ENCODE measurements at places on chromosomes 3 and 15.

DNA sequence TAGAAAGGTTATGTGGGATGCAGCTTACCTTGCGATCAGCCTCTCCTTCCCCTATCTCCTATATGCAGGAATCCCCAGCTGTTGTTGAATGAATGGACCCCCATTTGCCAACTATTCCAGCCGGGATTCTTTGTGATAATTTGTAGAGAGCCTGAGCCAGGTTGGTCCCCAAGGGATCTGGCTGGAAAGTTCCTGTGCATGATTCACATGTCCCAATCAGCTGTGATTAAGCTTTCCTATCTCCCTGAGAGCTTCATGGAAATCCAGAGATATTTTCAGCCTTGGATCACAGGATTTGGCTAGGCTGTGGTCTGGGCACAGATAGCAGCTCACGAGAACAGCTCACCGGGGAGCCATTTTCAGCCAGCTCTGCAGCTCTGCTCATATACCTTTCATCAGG lies 76.7 kb downstream of the ARNT2 start:
- peak; percentile 98 for DNase-seq

DNA sequence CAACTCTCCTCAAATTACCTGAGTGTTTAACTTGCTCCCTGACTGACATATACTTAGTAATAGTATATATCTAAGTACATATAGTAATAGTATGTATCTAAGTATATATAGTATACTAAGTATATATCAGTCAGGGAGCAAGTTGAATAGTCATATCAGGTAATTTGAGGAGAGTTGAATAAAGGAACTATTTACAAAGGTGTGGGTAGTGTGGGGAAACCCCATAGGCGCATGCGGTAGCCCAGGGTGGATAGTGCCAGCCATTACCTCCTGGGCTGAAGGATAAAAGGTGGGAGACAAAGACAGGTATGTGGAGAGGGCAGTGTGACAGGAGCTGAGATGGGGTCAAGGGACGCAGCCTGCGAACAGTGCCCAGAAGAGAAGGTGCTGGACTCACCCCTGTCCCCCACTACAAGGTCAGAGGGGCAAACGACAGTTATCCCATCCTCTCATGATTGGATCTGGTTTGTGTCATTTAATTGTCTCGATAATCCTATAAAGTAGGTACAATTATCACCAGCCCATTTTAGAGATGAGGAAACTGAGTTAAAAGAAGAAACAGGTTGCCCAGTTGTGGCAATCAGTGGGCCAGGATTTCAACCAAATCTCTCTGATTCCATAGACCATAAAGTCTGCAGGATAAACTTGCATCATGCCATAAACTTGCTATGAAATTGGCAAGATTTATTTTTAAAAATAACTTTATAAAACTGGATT lies 34.1 kb upstream of the TPM1 start:
- no peak for DNase-seq

DNA sequence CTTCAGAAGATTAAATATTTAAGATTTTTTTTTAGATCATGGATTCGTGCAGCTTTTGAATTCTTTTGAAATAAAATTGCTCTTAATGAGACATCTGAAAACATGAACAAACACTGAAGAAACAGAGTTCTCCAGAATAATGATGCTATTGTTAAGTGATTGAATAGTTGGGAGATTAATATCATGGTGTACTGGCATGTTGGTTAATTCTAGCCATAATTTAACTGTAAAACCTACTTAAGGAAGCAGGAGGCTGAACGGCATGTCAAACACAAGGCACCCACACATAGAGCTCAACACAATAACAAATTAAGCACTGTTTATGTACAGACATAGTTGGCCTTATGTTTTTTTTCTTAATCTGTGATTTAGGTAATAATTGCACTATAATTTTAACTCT lies 185.6 kb downstream of the RBMS3 start:
- no peak for DNase-seq

DNA sequence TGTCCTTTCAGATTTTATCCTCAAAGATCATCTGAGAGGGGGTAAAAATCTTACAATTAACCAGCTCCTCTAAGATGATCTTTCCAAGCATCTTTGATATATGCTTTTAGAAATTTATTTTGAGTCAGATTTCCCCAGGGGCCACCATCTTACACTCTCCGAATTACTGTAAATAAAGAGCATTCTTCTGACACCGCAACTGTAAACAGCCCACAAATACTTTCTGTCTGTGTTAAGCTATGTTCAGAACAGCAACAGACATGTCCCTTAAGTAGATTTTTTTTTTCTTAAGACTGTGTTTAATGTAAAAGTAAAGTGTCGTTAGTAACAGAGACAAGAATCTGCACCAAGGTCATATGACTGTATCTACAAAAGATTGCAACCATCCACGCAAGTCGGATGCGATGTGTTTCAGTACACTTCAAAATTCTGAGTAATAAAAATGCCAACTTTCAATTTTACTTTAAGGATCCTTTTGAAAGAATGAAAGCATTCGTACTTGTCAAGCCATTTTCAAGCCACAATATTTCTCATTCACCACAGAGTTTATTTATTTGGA lies 159.0 kb upstream of the KCNH8 start:
- DNase-seq: no peak

DNA sequence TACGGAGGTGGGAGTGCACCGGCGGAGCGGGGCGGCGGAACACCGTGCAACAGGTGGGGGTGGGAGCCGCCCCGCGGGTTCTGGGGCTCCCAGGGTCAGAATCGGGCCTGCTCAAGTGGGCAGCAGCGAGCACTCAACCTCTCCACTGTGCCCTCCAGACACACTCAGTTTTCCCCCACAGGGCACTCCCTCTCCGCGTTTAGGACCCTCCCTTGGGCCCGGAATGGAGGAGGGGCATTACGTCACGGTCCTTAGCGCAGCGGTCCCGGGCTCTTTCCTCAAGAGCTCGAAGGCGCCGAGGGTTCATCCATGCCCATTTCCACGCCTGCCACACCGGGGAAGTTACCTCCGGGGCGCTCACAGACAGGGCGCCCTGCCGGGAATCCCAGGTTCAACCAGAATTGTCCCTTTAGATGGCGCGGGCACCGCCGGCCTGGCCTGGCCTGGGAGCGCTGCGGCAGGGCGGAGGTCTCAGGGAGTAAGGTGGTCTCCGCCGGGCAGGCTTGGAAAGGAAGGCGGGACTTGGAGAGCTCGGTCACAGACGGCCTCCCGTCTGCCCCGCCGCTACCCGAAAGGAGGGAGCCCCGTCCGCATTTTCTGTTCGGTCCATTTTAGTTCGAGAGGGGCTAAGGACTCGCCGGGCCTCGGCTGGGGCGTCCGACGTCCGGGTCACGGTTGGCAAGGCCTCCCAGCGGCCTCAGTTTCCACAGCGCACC lies 5.1 kb downstream of the RNU6-1 start:
- DNase-seq: no peak

DNA sequence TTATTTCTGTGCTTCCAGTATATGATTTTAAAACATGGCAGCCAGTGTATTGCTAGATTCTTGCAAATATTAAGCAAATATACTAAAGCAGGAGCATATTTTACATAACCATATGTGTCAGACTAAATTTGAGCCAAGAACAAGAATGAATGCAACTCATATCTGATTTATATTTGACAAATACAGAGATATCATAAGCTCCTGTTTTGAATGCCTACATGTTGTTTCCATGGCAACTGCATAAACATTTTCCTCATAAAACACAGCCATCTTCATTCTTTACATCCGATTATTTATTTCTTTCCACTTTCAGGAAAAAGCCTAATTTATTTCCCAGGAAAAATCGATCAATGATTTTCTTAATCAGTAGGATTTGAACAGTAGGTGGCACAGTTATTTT lies 172.2 kb upstream of the TSPAN3 start:
- DNase-seq: peak; percentile 31

DNA sequence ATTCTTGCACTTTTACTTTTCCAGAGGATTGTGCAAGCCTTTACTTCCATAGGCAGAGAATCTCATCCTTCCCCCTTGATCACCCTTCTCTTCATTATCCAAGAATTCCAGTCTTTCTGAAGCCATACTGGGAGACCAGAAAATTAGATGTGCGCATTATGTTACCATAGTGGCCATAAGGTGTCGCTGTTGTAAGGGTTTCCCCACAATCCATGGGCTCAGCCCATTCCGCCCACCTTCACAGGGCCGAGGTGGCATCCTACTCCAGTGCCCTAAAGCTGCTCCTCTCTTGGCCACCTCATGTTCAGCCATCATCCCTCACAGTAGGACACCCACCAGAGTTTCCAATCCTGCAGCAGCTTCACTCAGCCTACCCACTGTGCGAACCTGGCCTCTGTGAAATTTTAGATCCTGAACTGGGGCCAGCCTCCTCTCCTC lies 35.0 kb downstream of the CTSH start:
- DNase-seq: peak; percentile 31

DNA sequence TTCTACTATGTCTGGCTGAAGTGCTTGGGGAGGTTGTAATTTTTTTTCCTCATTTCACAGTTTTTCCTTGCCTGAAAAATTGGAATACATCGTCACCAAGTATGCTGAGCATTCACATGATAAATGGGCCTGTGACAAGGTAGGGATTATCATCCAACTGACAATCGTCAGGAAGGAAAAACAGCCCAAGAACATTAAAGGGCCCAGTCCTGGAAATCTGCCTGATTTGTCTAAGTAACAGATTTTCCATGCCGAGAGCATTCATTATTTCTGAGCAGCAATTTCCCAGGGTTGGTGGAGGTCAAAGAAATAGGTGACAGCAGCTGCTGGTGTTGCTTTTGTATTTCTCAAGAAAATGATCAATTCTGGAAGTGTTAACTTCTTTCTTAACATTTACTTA lies 226.0 kb upstream of the CHRM5 start:
- DNase-seq: peak; percentile 17
